CD4-positive, alpha-beta T cell treated with Interleukin-4 for 1 hour (primary cell): ENCODE measurements at places on chromosomes 12 and 14.

DNA sequence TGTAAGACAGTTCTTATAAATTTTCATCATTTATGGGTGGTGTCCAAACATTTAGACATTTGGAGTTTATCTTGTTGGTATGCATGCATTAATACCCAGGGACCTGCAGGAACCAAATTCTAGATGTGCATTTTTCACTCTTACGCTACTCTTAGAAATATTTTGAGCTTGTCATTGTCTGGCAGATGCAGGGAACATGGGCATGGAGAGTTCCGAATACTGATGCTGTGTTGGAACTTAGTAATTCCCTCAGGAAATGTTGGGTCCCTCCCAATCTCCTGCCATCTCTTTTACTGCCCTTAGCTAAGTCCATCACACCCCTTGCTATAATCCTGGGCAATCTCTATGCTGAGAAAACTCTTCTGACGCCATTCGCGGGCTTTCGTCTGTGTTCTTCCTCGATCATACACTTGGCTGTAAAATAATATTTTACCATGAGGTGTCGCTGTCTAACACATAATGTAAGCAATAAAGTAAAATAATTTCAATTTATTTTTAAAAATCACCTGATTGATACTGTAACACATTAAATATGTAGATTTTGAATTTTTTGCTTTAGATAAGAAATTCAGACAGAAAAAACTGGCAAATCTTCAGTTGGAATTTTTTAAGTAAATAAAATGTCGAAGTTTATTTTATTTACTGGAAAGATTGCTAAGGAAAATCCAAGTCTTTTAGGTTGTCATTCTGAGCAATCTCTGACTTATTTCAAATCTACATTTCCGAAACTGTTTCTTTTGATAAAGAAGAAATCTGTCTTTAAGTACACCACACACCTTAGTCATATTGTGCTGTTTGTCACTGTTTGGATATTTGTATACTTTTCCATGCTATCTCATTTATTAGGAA is 304.1 kb upstream of the SSTR1 start:
- no peak for DNase-seq

DNA sequence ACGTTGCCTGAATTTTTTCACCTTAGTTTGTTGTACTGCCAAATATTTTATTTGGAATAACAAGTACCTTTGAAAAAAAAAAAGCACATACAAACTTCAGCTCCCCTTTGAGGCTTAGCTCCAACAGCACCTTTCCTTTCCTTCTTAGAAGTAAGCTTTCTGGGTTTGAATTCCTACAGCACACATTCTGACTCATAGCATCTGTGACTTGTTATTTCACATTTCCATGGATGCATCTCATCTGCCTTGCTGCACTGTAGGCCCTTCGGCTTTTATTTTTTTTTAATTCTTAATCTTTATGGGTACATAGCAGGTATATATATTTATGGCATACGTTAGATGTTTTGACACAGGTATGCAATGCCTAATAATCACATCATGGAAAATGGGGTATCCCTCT is 7.2 kb downstream of the LGALS3 start:
- no peak for DNase-seq

DNA sequence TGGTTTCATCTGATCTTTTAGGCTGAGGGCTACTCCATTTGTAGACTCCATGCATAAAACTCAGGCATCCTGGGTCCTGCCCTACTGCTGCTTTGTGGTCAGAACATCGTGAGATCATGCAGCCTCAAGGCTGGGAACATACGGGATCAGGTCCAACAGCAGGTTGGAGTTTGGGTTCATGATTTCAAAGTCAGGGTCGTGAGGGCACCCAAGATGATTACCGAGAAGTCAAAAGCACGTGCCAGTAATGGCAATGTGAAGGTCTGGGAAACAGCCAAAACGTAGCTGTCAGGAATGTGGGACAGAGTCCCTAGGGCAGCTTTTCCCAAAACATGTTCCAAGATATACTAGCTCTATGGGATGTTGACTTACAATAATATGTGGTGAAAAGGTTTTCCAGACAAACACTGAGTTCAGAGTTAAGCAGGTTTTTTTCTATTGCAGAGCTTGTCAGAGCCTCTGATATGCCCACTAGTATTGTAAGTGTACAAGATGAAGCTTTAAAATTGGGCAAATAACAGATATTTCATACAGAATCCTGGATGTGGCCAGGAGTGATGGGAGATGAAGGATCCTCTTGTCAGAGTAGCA is 130.3 kb upstream of the DNM1L start:
- no peak for DNase-seq

GRCh38 chr12:7293670-7294069 is 10.2 kb upstream of the ACSM4 start:
- DNase-seq = no peak

- DNase-seq = no peak
Observed at GRCh38 chr14:80456209-80456608, 244.9 kb upstream of the DIO2 start.
